ENCODE measurements at places on chromosomes 7 and 10.

- no peak for DNase-seq
Observed at GRCh38 chr7:134307320-134307719, 9.4 kb downstream of the SLC35B4 start.

GRCh38 chr10:28382525-28383269, 79.8 kb upstream of the MPP7 start:
- DNase-seq, result no peak

- no peak for DNase-seq
Observed at GRCh38 chr10:124547647-124548168, 86.1 kb downstream of the LHPP start.

DNA sequence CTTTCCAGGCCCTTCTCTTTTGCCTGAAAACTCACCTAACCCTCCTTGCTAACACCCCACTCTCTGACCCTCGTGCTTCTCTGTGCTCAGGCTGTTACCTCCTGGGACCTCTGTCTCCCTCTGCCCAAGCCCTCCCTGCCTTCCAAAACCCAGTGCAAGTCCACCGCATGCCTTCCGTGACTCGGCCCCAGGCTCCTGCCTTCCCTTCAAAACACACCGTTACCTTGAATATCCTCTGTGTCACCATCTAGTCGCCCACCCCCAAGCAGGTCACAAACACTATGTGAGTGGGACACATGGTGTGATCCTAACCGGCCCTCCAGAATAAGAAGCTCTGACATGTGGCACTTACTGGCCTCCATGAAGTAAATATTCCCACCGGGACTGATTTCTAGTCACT, 176.7 kb downstream of the GRID1 start:
- no peak for DNase-seq

DNA sequence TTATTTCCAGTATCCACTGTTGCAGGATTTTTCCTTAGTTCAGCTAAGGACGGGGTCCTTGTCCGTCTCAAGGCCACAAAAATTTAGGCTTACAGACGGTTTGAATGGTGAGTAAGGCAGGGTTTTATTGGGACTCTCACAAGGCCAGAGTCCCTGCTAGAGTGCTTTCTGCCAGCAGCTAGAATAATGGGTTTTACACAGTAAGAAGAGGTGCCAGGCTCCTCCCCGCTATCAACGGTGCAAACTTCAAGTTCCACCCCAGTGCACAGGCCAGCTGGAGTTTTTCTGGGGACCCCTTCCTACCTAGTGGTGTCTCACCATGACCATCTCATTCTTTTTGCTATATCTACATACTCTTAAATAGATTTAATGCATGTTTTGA, 198.5 kb upstream of the KCTD7 start:
- DNase-seq, result no peak

GRCh38 chr7:40969641-40970040, 733.2 kb downstream of the INHBA start:
- DNase-seq, result no peak

DNA sequence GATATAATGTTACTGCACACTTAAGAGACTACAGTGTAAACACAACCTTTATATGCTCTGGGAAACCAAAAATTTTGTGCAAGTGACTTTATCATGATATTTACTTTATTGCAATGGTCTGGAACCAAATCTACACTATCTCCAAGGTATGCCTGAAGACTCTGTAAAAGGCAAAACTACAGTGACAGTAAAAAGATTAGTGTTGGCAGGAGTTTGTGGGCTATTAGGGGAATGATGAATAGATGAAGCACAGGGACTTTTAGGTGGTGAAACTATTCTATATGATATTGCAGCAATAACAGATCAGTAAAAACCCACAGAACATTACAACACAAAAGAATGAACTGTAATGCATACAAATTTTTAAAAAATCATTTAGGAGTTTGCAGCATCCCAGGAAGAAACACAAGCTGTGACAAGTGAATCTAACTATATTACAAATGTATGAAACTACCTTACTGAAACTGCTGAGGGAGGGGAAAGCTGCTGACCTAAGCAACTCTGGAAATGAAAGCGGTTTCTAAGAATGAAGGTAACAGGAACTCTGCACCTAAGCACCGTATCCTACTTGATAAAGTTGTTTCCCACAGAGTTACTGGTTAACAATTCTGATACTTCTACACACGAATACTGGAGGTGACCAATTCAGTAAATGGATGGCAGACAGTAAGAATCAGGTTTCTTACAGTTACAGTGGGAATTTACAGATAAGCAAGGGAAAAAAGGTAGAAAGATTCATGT, 82.6 kb downstream of the ATE1 start:
- DNase-seq, result no peak

DNA sequence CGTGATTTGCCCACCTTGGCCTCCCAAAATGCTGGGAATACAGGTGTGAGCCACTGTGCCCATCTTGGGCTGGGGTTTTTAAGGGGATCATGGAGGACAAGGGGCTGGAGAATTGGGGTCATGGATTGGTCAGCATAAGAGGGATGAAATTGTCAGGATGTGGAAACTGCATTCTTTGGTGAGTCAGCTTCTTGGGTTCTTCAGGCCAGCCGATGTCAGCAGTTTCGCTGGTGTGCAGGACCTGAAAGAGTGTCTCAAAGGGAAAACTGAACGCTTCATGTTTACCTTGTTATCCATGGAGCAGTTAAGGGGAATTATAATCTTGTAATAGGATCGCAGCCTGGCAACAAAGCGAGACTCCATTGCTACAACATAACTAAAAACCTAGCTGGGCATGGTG, 13.0 kb downstream of the GALNT17 start:
- no peak for DNase-seq

GRCh38 chr7:48962821-48963505, 38.6 kb downstream of the CDC14C start:
- DNase-seq, result no peak

- no peak for DNase-seq
Observed at GRCh38 chr7:19404912-19405329, 259.7 kb upstream of the FERD3L start.

DNA sequence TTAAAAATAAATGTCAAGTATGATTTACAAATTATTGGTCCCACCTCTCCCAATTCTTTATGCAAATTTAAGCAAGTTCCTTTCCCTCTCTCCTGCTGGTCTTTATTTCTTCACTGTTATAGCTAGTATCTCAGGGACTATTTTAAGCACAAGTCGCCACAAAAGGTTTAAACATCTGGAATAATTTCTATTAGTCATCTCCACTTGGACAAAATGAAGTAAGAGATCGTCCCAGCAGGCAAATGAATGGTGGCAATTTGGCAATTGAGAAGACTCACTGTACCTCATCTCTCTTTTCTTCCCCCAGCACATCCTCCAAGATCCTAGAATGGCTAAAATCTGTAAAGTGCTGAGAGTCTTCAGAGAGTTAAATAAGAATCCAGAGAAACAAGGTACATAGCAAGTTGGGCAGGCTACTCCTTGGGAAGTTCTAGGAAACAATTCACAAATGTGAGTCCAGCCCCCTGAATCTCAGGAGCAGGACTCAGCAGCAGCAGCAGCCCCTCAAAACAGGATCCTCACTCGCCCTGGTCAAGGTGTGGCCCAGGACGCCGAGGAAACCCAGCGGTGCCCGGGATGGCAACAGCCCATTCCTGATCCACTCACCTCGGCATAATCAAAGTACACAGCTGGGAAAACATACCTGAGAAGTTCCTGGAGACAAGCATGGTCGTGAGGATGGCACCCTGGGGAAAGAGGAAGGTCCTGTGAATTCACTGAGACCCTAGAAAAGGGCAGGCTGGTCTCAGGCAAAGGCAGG, 30.3 kb upstream of the NDST2 start:
- DNase-seq, result no peak

DNA sequence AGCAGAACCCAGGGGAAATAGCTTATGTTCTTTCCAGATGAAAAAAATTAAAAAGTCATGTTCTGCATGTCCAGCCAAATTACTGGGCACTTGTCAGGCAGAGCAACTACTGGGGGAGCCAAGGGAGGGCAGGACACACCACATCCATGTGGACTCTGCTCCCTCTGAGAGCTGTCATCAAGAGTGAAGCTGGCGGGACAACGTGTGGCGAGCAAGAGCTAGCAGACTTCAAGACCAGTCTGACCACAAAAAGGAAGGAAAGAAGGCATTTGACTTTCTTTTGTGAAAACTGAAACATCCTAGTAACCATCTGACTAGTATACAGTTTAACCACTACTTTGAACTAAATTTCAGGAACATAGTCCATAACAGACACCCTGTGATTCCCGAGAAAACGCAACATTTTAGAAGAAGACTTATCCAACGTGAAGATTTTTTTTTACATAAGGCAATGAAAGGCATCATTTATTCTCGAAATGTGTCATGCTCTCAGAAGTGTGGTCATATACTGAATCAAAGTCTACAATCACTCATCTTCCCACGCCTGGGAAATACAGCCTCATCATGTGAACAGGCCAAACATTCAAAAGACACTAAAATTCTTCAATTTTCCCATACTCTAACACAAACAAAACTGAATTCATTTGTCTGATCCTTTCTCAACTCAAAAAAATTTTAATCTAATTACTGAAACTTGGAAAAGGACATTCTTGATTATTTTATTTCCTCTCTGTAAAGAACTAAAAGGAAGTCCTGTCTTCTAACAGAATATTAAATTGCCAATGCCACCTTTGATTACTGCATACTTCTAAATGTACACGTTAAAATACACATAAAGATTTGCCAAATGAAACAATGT, 15.5 kb downstream of the CYTH3 start:
- DNase-seq, result no peak

DNA sequence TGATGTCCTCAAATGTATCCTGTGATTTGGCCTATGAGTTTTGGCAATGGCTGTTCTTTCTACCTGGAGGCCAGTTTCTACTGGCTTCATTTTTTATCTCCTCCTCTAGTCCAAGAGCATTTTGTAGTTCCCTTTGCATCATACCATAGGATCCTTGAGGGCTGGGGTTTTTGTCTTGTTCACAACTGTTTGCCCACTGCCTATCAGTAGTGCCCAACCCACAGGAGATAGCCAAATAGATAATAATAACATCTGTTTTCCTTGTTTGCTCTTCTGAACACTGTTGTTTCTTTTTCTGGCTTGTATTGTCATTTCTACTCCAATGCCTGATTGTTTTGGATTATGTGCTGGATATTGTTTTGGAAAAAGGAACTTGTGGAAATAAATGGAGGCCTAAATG, 3.4 kb downstream of the CDK1 start:
- no peak for DNase-seq

Measured in stimulated activated CD8-positive, alpha-beta memory T cell treated with anti-CD3 and anti-CD28 coated beads, Interleukin-15, amount 100 ng/mL, for 24 hours (primary cell).